ENCODE measurements at places on chromosomes 3 and 15.

- DNase-seq = no peak
Measured at GRCh38 chr3:11480663-11481298, 162.9 kb downstream of the VGLL4 start.

GRCh38 chr15:40252438-40253166 lies 13.7 kb downstream of the PAK6 start:
- peak; percentile 49 for DNase-seq

DNA sequence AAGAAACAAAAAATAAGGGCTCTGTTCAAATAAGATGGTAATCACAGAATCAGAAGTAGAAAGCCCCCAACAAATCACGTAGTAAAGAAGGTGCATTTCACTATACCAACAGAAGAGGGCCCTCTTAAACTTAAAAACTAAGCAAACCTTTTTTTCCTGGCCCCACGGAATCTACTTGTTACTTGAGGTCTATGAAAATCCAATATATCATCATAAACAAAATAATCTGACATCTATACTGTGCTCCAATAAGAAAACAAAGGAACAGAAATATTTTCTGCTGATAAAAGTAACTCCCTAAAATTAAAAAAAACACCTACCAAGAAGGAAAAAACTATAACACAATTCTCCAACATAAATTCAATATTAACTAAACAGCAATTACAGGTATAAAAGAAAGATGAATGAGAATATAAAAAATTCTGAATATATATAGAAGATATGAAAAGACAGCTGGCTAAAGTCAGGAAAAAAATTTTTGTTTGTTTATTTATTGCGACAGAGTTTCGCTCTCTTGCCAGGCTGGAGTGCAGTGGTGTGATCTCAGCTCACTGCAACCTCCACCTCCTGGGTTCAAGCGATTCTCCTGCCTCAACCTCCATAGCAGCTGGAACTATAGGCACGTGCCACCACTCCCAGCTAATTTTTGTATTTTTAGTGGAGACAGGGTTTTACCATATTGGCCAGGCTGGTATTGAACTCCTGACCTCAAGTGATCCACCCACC lies 81.8 kb downstream of the CLASP2 start:
- DNase-seq = peak; percentile 69

GRCh38 chr15:100372739-100373119 lies 31.0 kb upstream of the ADAMTS17 start:
- no peak for DNase-seq

DNA sequence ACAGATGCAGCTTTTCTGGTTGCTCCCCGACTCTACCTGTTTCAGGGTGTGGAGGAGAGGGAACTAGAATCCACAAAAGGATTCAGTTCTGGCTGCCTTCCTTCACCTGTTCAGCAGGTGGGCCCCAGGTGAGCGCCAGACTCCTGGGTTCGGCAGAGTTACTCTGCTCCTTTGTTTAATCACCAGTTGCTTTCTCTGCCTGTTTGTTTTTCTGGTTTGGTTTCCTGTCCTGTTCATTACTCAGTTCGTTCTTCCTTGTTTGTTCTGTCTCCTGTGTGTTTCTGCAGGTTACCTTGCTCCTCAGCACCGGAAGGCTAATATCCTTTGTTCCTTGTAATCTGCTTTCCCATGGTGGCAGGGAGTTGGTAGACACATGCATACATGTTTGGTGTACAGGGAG lies 508.5 kb upstream of the ATP11B start:
- DNase-seq = no peak

- DNase-seq = no peak
Measured at GRCh38 chr3:151024339-151024738, 51.8 kb upstream of the CLRN1 start.

DNA sequence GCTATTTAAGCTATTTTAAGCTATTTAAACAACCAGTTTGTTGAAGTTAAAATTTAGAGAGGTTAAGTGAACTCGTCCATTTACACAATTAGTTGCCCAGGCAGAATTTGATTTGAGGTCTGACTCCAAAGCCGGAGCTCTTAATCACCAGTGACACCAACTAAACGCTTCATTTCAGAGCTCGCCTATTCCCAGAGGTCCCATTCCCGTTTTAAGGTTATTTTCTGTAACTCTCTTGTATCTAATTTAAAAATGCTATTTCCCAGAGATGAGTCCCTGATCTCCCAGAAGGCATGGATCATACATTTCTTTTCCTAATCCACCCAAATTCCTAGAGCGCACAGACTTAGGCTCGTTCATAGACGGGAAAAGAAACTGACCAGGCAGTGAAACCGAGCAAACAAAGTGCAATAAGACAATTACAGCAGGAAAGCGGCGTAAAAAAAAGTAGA lies 904 bp upstream of the MCTP2 start:
- DNase-seq = no peak

GRCh38 chr3:189966843-189967242 lies 153.9 kb downstream of the P3H2 start:
- DNase-seq = no peak

DNA sequence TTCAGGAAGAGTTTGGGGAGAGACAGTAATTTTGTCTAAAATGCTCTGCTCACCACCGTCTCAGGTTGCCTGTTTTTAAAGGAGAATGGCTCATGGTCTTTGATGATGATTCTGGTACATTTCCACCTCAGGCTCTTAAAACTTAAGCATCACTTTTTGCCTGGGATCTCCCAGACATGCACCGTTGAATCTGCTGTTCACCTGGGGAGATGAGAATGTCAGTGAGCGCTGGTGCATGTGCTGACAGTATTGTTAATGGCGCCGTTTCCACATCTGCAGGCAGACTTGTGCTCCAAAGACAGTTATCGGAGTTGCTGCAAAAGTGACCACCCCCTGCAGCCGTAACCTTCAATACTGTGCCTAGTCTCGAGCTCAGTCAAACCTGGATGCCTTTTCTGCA lies 219.0 kb upstream of the TPM1 start:
- no peak for DNase-seq

DNA sequence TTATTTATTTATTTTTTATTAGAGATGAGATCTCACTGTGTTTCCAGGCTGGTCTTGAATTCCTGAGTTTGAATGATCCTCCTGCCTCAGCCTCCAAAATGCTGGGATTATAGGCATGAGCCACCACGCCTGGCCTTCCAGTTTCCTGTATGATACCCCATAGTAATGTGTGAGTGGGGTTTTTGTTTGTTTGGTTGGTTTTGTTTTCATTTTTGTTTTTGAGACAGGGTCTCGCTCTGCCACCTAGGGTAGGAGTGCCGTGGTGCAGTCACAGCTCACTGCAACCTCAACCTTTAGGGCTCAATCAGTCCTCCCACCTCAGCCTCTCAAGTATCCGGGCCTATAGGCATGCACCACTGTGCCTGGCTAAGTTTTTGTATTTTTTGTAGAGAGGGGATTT lies 30.9 kb downstream of the GOLM2 start:
- no peak for DNase-seq

- no peak for DNase-seq
Measured at GRCh38 chr3:10601151-10601856, 95.9 kb upstream of the ATP2B2 start.

DNA sequence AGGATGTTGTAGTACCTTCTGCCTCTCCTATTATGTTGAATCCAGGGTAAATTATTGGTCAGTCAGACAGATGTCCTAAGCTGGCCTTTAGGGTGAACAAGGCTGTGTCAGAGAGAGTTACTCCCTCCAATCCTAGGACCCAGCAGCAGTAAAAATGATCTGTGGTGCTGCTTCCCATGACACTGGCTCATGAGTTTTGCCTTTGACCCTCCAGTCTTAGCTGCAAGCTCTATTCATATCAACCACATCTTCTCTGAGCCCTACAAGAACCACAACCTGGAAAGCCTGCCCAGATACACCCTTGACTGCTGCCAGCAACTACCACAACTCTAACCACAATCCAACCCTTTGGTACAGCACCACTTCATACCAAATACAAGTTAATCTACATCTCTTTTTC lies 27.2 kb upstream of the PHLDB2 start:
- no peak for DNase-seq

GRCh38 chr3:42195879-42196330 lies 70.1 kb downstream of the CCK start:
- DNase-seq = no peak

GRCh38 chr3:194950906-194951628 lies 265.4 kb downstream of the FAM43A start:
- DNase-seq = no peak

- no peak for DNase-seq
Measured at GRCh38 chr3:168975576-168975975, 687.9 kb downstream of the MECOM start.

DNA sequence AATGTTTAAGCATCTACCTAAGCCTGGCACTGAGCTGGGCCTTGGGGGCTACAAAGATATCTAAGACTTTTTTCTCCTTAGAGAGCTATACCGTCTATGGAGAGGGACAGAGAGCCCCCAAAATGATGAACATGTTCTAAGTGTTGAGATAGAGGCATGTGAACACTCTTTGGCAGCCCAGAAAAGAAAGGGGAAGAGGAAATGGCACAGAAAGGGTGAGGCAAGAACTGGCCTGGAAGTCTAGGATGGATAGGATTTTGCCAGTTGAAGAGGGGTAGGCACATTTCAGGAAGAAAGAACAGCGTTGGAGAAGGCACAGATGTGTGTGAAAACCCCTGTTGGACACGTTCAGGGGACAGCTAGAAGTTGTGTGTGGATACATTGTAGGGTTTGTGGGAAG lies 276.2 kb upstream of the LRRFIP2 start:
- no peak for DNase-seq

GRCh38 chr3:38397320-38397719 lies 50.7 kb downstream of the XYLB start:
- DNase-seq = no peak

- no peak for DNase-seq
Measured at GRCh38 chr3:177946048-177946447, 590.2 kb upstream of the KCNMB2 start.

GRCh38 chr3:194471863-194472262 lies 14.9 kb downstream of the ATP13A3 start:
- DNase-seq = no peak

- no peak for DNase-seq
Measured at GRCh38 chr3:111080413-111080812, 8.8 kb downstream of the NECTIN3 start.

DNA sequence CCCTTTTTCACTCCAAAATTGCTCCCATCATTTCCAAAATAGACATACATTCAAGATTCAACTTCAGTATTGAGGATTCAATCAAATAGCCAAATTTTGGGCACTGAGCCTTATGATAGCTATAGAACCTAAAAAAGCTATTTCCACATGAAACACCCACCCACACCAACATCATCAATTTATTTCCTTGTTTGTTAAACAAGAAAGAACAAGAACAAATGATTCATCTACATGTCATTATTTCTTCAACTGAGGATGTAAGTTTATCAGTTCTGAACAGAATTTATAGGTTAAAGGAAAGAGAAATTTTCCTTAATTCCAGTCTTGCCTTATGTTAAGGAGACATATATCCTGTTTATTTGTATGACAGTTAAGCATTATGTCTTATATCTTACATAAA lies 32.2 kb downstream of the DPPA2 start:
- no peak for DNase-seq

DNA sequence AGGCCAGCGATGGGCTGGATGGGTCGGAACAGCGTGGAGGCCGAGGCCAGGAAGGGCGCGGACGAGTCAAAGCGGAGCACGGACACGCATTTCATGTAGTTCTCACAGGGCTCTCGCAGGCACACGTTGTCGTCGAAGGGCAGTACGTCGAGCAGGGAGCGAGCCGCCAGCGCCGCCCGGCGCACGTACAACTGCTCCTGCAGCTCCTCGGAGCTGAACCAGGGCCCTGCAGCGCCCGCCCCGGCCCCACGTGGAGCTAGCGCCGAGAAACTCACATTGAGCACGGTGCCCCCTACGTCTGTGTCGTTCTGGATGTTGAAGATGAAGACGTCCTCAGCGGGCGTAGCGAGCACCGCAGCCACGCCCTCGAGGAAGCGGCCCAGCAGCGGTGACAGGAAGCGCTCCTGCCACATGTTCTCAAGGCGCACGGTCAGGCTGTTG lies 5.8 kb downstream of the CELSR3 start:
- no peak for DNase-seq

GRCh38 chr3:59321881-59322540 lies 272.2 kb upstream of the CFAP20DC start:
- DNase-seq = no peak

- peak; percentile 50 for DNase-seq
Measured at GRCh38 chr15:77606142-77607034, 26.3 kb downstream of the LINGO1 start.

GRCh38 chr3:129897026-129897425 lies 3.5 kb upstream of the TMCC1 start:
- DNase-seq = no peak

GRCh38 chr15:90325726-90326125 lies 26.4 kb upstream of the ZNF774 start:
- no peak for DNase-seq

DNA sequence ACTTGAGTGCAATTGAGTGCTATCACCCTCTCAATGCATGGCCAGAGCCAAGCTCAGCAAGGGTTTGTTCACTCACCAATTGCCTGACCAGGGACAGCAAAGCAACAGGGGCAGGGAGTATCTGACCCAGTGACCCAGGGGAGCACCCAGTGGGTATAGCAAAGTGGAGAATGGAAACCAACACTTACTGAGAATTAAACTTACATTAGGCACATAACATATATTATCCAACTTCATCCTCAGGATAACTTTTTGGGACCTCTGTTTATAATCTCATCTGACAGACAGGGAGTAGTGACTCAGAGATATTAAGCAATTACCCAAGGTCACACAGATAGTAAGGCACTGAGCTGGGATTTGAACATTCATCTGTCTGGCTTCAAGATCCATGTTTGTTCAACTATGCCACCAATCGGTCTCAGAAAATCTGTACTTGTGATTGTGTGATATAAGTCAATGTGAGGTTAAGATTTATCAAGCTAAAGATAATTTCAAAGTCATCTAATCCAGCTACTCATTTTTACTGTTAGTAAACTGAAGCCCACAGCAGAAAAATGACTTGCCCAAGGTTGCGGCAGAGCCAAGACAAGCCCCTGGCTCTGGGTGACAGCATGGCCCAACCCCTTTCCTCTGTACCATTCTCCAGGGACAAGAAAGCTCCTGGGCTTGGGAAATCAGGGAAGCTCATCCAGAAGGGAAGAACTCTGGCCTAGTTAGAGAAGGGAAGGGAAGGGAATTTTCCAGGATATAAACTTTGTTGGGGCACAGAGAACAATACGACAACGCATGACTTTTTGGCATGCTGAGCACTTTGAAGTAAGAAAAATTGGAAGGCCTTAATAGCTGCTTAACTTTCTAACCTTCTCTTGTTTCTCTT lies 138.0 kb upstream of the SMAD3 start:
- no peak for DNase-seq

- no peak for DNase-seq
Measured at GRCh38 chr15:80003934-80004472, 33.0 kb upstream of the BCL2A1 start.

Measured in cerebellar cortex (tissue), 1 donor.